ENCODE measurements at places on chromosomes 7 and 10.
A peak's percentile ranks its signal among the peaks of the same experiment; 100 is the strongest.

- no peak for DNase-seq
These were observed 5.1 kb upstream of the CUEDC2 start for GRCh38 chr10:102437515-102437914.

DNA sequence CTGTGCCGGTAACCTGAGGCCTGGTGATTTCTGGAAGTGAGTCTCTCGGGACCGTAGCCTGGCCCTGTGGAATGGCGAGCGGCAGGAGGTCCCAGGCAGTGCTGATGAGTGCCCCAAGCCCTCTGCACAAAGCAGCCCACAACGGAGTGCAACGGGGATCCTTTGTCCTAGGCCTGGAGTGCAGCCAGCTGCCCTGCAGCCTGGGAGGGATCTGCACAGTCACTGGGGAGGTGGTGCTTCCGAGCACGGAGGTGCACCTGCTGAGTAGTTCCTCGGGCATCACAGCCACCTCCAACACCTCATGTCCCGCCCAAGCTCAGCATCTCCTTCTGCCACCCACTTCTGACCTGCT lies 162.8 kb upstream of the ZMIZ1 start:
- DNase-seq = no peak

DNA sequence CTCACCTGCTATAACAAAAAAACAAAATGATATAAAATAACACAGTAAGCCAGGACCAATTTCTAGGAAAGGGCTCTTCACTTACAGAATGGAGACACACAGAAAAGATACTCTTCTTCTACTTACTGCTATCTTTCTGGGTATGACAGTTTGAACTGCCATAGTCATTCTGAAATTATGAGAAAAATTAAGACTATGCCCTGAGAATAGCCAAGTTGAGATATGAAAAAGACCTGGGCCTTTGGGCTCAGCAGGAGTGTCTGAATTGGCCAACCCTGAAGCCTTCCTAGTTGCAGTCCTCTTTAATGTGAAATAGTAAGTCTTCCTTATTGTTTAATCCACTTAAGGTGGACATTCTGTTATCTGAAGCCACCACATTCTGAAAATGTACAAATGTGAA lies 519.5 kb downstream of the GRID1 start:
- DNase-seq = no peak

- no peak for DNase-seq
These were observed 8.5 kb downstream of the RBM20 start for GRCh38 chr10:110652475-110653118.

GRCh38 chr10:36578306-36578705 lies 547.1 kb upstream of the ANKRD30A start:
- DNase-seq = no peak

- DNase-seq = no peak
These were observed 2.0 kb upstream of the PLCE1 start for GRCh38 chr10:93991596-93992284.

GRCh38 chr10:24382979-24383663 lies 174.2 kb downstream of the KIAA1217 start:
- DNase-seq = no peak

DNA sequence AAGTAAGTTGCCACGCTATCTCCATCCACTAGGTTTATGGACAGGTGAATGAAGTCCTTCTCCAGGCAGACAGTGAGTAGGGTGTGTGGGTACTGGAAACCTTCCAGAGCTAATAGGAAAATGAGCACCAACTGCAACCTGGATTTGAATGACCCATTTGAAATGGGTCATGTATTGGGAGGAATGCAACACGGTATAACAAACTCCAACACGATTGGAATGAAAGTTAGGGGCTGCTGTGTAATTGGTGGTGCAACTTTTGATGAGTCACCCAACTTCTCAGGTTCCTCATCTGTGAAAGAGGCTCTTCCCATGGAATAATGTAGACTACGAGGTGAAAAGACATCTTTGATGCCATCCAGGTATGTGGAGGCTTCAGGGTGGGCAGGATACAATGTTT lies 241.4 kb upstream of the PODXL start:
- no peak for DNase-seq

DNA sequence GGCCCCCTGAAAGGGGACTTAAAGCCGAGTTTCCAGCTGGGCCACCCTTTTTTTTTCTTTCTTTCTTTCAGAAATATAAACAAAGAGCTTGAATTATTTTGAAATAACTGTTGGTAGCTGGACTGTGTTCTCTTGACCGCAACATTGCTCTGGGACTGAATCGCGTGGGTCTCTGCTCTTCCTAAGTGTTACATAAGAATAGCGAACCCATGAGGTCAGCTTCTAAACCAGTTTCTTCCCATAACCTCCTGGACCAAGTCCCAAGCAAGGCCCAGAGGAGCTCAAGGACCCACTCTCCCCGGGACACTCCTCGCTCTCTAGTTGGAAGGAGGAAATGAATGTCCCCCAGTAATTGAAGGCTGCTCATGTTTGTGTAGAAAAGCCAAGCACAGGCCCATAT lies 91.1 kb downstream of the CXCL12 start:
- DNase-seq = no peak

- DNase-seq = no peak
These were observed 134.3 kb upstream of the PFKP start for GRCh38 chr10:2933071-2933470.

- peak; percentile 19 for DNase-seq
These were observed 595.9 kb downstream of the KCNMA1 start for GRCh38 chr10:77041636-77042258.

DNA sequence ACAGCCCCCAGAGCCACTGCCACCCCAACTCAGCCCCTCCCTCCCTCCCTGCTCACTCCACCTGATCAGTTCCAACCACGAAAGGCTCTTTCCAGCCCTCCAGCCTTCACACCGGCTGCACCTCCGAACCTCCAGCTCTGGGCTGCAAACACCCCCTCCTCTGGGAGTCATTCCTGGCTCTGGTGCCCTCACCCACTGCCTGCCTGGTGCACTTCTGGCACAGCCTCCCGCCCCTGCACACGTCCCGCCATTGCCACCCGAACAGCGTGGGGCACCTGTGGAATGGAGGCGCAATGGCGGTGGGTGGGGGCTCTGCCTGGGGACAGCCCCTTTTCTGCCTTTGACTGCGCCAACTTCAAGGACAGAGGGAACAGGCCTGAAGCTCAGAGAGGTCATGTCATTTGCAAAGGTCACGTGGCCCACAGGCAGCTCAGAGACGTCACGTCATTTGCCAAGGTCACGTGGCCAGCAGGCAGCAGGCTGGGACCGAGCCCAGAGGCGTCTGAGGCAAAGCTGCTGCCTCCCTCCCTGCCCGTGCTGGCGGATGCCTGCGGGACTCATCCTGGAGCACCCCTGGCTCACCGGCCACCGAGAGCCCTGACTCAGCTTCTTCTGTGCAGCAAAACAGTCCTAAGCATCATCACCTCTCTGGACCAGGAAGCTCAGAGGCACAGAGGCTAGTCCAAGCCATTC lies 76.0 kb upstream of the DNAAF5 start:
- no peak for DNase-seq

GRCh38 chr10:16792675-16793074 lies 24.5 kb downstream of the RSU1 start:
- no peak for DNase-seq

- DNase-seq = no peak
These were observed 83.4 kb downstream of the LANCL2 start for GRCh38 chr7:55448526-55448925.

- DNase-seq = no peak
These were observed 20.8 kb downstream of the KIFBP start for GRCh38 chr10:69009360-69009759.

GRCh38 chr7:47405921-47406800 lies 175.8 kb downstream of the TNS3 start:
- DNase-seq = no peak

GRCh38 chr7:21869785-21870402 lies 75.8 kb downstream of the CDCA7L start:
- no peak for DNase-seq

DNA sequence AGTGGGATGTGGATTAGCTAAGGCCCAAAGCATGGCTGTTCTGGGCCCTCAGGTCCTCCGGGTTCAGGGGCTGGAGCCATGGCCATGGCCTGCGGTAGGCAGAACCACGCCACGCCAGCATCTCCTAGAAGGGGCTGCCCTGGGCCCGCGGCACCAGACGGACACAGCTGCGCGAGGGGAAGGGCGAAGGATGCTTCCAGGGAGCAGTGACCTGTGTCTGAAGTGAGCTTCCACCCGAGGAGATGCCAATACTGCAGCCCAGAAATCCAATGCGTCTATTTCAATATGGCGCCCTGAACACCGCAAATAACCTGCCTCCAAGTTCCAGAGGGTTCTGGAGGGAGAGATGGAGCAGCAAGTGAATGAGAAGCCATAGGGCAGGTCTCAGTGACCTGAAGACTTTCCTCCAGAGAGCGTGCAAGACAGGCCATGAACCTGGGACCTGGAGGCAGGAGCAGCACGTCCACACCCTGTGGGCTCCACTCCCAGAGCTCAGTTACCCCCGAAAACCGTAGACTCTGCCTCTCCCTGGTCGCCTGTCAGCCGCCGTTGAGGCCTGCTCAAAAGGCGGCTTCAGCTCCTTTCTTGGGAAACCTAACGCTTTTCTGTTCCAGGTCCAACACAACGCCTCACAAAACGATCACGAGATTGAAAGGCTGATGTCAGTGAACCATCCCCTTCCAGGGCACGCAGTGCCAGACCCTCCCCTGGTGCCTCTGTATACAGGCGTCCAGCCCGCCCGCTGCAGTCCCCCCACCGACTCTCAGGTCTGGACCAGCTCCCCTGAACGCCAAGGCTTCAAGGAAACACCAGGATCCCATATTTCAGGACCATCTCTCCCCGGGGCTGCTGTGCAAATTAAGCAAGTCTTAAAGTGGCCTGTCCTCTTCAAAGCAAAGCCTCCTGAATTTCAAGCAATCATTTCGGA lies 37.4 kb downstream of the AMZ1 start:
- no peak for DNase-seq

- peak; percentile 52 for DNase-seq
These were observed 73.2 kb downstream of the SFMBT2 start for GRCh38 chr10:7337431-7338171.

- DNase-seq = peak; percentile 82
These were observed 327.3 kb upstream of the NRP1 start for GRCh38 chr10:33661580-33662336.

- DNase-seq = no peak
These were observed 18.3 kb downstream of the MMS19 start for GRCh38 chr10:97479939-97480338.

- no peak for DNase-seq
These were observed 149.2 kb upstream of the SEMA3D start for GRCh38 chr7:85336086-85336485.

GRCh38 chr10:79468841-79469585 lies 23.6 kb upstream of the ZCCHC24 start:
- no peak for DNase-seq

- no peak for DNase-seq
These were observed 13.5 kb downstream of the ERLIN1 start for GRCh38 chr10:100172349-100172748.

- no peak for DNase-seq
These were observed 70.6 kb downstream of the MLLT10 start for GRCh38 chr10:21604651-21605050.

DNA sequence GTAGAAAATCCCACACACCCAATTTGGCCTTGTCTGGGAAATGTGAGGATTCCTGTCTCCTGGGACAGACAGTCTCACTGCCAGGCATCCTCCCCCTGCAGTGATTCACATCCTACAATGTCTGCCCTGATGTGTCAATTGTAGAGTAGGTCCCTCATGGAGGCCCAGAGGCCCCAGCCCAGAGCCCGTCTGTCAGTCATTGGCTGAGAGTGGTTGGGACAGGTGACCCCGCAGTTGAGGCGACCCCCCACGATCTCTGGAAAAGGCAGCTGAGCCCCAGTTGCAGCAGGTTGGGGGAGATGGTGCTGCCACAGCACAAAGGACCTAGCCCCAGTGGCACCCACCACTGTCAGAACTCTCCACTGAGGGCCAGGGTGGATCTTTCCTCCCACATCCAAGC lies 84.3 kb upstream of the INSIG1 start:
- no peak for DNase-seq

DNA sequence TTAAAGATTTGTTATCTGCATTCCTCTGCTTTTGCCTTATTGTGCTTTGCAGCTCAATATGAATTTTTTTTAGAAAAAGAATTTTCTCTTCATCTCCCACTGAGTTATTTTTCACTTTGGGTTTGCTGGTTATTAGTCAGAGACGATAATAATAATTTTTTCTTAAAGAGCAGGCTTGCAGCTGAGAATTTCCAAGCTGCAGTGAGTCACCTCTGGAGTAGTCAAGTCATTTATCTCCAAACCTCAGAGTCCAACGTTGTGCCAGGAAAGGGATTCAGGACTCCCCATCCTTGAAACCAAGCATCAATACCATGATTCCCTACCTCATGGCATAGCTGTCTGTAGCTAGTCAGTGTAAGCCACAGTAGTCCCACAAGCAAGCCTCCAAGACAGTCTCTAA lies 15.2 kb upstream of the EGR2 start:
- no peak for DNase-seq

- DNase-seq = no peak
These were observed 112.2 kb upstream of the GALNT17 start for GRCh38 chr7:71019706-71020105.

- DNase-seq = no peak
These were observed 515.9 kb downstream of the PARD3 start for GRCh38 chr10:34299105-34299611.

GRCh38 chr7:122067077-122067476 lies 77.0 kb downstream of the AASS start:
- DNase-seq = no peak

DNA sequence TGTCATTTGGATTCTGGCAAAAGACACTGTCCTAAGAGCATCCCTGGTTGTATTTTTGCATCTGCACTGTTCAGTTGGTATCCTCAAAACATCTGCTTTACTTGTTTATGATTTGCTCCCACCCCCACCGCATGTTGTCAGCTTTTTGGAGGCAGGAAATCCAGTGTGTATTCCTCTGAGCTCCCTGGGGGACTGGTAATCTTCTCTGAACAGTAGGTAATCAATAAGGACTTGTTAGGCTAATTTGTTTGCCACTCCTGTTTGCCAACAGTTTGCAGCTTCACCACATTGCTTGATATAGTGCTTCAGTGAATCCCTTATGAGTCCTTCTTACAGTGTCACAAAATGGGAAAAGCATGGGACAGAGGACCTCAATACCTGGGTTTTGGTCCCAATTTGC lies 49.1 kb downstream of the FEZF1 start:
- DNase-seq = no peak
